ENCODE measurements at places on chromosomes 6 and 20.

GRCh38 chr6:136525586-136526195 is 24.5 kb downstream of the MAP7 start:
- no peak for DNase-seq

DNA sequence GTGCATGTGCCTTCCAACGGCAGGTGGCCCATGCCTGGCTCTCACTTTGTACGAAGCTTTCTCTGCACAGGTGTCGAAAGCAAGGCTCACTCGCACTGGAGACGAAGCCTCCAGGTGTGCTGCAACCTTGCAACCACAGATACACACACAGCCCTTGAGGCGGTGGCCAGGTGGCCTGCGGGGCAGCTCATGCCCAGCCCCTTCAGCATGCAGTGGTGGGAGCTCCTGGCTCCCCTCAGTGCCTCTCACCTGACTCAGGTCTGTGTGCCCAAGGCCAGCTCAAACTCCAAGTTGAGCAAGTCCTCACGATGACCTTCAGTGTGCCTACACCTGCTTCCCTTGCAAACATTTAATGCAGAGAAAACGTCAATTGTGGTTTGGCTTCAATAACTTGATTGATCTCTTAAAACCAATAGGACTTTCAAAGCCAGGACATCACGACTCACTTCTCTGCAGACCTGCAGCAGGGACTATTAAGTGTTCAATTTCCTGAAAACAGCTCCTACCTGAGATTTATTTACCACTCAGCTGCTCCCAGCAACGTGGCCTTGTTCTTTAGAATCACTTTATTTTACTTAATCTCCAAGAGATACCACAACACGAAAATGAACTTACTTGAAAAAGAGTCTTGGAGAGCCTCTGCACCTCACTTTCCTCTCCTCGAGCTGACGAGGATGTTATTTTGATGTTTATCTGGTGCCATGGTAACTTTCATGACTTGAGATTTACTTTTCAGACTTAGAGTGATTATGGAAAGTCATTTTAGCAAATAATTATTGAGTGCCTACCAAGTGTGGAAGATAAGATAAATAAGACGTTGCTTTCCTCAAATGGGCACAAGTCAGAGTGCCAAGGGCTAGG is 86.3 kb downstream of the SLC22A23 start:
- no peak for DNase-seq

DNA sequence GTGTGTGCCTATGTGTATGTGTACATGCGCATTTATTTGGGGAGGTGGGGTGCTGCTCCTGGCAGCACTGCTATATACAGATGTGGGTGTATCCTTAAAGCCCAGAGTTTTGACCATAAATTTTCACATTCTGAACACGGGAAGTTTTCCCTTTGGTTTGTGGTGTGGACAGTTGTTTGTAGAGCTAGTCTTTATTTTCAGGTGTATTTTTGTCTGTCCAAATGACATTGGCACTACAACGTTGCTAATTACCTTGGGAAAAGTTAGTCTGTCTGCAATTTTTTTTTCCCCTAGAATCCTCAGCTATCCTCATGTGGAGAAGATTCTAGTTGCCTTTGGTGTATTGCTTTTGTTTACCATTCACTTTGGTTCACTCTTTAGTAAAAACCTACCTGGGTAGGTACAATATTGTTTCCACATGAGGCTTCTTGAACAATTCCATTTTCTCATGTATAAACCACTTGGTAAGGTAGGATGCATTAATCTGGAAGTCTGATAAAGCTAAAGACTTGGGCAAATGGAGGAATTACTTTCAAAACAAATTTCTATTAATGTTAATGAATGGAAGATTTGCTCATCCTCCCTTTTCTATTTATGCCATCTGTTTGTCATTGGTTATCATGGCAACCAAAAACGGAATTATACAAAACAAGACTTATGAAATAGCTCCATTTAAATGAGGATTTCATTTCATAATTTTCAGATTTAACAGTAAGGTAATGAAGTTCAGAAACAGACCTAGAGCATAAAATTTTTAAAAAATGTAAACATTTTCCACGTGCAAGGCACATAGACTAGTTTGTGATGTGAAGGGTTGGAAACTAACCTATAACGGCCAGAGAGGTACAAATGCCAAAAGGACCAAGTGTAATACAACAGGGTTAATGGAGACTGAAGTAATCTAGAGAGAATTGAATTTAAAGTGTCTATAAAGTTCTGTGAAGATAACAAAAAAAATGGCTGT is 3.9 kb downstream of the CCN2 start:
- no peak for DNase-seq

DNA sequence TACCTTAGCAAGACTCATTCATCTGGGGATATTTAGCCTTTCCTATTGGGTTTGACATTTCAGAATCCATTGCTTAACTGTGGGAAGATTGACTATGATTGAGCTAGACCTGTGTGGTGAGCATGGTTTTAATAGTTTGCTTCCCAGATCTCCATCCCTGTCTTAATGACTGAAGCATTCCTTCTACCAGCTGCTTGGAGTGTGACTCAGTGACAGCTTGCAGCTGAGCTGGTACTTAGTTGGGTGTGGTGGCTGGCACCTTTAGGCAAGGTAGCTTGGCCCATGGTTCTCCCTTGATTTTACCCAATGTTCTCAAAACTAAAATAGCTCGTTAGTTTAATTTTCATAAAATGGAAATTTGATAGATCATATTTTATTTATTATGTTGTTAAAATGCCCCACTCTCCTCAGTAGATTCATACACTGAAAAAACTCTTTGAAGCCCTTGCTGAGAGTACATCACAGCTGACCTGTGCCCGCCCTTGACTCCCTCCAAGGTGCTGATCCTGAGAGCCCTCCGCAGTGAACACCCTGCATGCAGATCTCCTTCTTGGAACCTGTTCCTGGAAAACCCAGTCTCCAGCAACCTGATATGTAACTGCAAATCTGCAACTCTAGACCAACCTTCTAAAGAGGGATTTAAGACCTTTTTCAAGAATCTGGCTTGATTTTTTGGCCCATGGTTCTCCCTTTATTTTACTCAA is 19.1 kb downstream of the DOK5 start:
- no peak for DNase-seq

GRCh38 chr6:93454533-93454932 is 35.2 kb upstream of the EPHA7 start:
- no peak for DNase-seq
